Activated T-cell treated with anti-CD3 and anti-CD28 coated beads for 48 hours (primary cell): ENCODE measurements at places on chromosomes 11 and 22.

DNA sequence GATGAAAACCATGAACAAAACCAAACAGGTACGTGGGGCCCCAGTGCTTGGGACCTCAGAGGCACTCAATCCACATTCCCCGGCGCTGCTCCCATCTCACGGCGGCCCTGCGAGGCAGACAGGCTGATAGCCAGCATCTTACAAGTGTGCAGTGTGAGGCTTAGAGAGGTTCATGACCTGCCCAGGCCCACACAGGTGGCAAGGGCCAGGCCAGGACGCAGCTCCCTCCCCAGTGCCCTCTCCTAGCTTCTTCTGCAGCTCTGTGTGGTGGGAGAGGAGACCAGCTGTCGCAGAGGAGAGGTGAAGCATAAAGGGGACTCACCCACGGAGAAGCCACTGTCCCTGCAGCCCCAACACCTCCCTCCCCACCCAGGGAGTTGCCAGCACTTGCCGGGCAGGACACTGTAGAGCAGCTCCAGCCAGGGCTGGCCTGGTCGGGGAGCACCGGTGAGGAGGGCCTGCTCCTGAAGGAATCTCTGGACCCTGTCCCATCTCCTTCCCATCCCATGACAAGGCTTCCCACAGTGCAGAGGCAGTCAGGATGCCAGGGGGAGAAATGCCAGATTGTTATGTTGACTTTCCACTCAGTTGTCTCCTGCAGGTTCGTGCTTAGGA is 92.4 kb upstream of the TMEM45B start:
- DNase-seq: no peak

DNA sequence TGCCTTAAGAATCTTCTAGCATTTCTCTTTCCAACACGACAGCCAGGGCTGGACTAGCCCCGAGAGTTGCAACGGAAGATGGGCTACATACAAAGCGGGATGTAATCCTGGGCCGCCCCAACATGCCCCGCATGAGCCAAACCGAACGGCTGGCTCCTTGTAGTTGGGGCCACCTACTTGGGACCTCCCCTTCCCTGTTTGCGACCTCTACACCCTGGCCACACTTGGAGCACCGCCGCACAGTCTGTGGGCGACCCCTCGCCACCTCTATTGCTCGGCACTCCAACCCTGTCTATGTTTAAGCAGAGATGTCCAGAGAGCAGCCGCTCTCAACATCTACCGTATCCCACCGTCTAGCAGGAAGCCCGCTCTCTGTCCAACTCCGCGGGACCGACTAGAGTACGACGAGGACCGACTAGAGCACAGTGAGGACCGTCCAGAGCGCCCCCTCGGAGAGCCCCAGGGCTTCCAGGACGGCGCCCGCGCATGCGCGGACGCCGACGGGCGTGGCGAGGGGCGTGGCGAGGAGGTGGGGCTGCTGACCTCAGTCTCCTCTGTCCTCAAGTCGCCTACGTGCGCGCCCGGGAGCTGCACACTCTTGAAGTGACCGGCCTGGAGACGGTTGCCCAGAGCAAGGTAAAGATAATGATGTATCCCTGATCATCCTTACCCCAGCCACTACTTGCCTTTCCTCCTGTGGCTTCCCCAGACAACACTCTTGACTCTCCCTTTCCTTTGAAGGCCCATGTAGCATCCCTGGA is 32.3 kb downstream of the NEAT1 start:
- peak; percentile 86 for DNase-seq

GRCh38 chr22:38218661-38219622 is 17.1 kb downstream of the MAFF start:
- DNase-seq: peak; percentile 41

- no peak for DNase-seq
These were observed 1.6 kb upstream of the ATG16L2 start for GRCh38 chr11:72812604-72812966.

GRCh38 chr11:86798988-86799387 is 1.4 kb upstream of the PRSS23 start:
- DNase-seq: no peak

DNA sequence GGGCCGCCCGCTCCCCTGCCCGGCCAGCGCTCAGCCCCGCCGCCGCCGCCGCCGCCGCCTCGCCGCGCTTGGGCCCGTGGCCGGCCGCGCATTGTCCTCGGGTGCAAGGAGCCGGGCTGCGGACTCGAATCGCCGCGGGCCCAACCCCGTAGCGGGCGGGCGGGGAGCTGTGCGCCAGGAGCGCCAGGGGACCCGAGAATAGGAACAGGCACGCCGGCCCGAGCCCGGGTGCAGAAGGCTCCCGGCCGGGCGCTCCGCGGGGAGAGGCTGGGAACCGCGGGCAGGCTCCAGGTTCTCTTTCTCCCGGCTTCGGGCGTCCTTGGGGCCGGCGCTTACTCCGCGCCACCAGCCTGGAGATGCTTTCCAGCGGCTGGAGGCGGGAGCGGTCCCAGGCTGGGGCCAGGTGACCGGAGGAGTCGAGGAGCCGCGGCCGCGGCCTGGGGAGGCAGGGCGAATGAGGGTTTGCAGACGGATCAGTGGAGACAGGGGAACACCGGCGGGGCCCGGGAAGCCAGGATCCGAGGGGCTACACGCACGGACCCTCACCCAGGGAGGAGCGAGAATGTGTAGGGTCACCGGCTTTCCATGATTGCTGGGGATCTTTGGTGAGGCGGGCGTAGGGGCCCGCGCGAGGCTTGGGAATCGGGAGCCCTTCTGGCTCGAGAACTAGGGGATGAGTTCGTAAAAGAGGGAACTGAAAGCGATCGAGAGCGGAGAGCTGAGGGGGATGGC is 726 bp downstream of the PKNOX2 start:
- peak; percentile 18 for DNase-seq

DNA sequence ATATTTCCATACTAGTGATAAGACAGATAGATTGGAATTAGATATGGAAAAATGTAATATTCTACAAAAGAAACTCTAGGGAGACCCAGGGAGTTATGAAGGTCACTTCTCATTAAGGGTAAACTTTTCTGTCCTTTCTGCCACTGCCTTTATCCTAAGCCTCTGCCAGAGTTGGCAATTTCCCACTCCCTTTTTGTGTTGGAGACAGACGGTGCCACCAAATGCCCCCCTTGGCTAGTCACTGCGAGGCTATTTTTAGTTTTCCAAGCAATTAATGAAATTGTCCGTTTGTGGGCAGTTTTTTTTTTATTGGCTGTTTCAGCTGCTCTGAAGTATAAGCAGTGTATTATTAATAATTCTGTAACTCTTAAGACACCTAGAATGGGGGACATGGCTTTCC is 67.6 kb upstream of the TENM4 start:
- no peak for DNase-seq

DNA sequence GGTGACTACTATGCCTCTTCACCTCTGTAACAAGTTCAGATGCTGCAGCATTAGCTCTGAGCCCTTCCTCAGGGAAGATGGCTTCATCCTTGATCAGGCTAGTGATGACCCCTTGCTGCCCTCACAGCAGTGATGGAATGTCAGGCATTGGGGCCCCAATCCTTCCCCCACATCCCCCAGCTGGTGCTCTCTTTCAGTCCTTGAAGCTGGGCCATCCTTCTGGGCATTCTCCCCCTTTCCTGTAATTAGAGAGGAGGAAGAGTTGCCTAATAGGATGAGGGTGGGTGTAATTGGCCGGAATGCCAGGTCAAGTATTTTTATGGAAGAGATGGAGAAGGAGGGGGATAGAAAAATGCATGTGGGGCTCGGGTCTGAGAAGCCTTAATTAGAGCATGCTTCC is 62.6 kb downstream of the TRAF6 start:
- DNase-seq: no peak

- no peak for DNase-seq
These were observed 43.1 kb downstream of the HSD17B12 start for GRCh38 chr11:43723617-43724016.

- DNase-seq: no peak
These were observed 72.5 kb downstream of the KCNC1 start for GRCh38 chr11:17807034-17807433.

DNA sequence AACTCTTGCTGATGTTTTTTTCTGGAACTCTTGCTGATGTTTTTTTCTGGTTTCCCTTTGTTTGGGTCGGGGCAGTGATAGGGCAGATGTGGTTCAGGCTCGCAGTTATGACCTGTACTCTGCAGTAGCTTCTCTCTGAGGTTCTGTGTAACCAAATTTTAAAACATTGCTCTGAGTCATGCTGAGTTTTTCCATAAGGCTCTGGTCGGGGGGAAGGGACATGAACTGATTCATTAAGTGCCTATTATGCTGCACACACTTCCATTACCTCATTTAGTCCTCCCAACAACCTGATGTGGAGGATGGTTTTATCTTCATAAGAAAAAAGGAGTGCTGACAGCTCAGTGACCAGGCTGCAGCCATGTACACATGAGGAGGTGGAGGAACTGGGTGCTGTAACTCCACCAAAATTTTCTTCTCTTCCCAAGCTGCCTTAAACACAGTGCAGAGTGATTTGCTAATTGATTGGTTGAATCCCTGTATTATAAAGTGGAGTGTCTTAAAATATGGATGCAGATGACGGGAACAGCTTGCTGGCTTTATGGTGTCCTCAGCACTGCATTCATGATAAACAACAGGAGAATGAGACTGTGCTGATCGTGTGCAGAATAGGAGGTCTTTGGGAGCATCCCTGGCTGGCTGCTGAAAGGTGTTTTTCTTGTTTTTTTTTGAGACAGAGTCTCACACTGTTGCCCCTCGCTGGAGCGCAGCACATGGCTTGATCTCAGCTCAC is 19.1 kb downstream of the TNRC6B start:
- peak; percentile 41 for DNase-seq

GRCh38 chr11:63537293-63538101 is 889 bp downstream of the PLAAT4 start:
- DNase-seq: no peak
